Renal cortex interstitium (tissue), 15 donors: ENCODE measurements at places on chromosomes 1 and 21. TPM values are rescaled to one million over a fixed set of nuclear protein-coding genes. Genes with fewer than 3 reads are reported as not detected.

GRCh38 chr1:149936992-149937705 is 470 bp upstream of the MTMR11 start:
- no peak for DNase-seq

The ACKR1 gene
- 0.60 TPM for polyA plus RNA-seq

The VN1R5 gene
- polyA plus RNA-seq, result 0.09 TPM

DNA sequence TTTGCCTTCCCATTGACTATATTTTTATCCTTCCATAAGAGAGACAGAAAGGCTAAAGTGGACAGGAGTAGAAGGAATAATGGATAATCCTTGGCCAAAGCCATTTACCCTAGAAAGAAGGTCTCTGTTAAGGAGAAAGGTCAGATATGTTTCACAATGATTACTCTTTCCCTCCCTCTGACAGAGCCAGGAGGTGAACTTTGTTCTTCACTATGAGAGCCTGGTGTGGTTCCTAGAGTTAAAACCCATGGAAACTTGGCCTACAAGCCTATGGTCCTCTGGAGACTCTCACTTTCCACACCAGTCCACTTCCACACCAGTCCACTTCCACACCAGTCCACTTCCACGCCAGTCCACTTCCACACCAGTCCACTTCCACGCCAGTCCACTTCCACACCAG is 479.9 kb upstream of the ZP4 start:
- no peak for DNase-seq

The FAM72C gene
- polyA plus RNA-seq, result 2.9 TPM

- DNase-seq, result peak; percentile 50
These were observed 8.1 kb upstream of the C1orf216 start for GRCh38 chr1:35726450-35727433.

DNA sequence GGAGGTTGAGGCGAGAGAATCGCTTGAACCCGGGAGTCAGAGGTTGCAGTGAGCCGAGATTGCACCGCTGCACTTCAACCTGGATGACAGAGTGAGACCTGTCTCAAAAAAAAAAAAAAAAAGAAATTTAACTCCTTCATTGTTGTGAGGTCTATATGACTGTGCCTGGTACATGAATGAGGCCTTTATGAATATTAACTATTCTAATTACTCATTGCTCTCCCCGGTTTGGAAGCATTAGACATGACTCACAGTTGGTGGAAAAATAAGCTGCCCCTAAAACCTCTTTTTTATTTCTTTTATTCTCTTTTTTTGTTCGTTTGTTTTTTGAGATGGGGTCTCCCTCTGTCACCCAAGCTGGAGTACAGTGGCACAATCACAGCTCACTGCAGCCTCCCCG is 3.3 kb downstream of the NPPB start:
- DNase-seq, result no peak

DNA sequence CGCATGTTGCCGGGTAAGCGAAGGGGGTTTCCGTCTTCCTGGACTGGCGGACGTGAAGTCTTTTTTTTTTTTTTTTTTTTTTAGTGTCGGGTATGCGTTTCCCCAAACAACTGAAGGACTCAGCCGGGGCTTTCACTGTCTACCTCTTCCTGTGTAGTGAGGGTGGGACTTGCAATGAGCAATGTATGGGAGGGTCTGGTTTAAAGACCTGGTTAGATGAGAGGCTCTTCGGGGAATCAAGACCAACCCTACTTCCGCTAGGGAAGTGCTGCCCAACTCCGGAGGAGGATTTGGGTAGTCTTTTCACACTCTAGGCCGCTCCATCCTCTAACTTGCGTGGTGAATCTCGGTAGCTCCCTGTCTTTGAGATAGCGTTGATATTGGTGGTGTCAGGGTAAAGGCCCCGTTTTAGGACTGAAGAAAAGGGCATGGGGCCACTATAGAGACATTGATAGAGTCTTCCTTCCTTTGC is 754 bp downstream of the PRRC2C start:
- no peak for DNase-seq

- DNase-seq, result peak; percentile 52
These were observed 13.2 kb upstream of the MFN2 start for GRCh38 chr1:11967028-11967547.

The DONSON gene
- 38.4 TPM for polyA plus RNA-seq

- no peak for DNase-seq
These were observed 19.3 kb downstream of the TRIM11 start for GRCh38 chr1:228387321-228387720.

GRCh38 chr1:195574511-195574910 is 1033.7 kb downstream of the KCNT2 start:
- no peak for DNase-seq

DNA sequence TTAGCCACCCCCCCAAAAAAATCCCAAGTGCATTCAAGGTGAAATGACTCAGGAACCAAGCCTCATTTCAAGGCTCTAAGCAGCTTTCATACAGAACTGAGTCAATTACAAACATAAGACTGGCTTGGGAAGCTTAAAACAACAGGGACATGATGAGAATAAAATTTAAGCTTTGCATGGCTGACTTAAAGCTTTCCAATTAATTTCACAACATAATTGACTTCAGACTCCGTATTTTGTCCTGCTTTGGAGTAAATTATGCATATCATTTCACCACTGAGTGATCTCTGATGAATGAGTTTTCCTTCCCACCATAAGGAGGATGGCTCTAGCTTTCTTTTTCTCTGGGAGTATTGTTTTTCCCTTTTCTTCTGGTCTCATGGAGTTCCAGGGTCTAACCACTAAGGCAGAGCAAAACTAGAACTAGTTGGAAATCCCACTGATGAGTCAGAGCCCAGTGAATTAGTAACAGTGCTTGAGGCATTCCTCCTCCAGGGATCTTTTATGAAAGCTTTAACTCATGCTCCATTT is 72.8 kb downstream of the XCL2 start:
- no peak for DNase-seq

The FCRL5 gene
- polyA plus RNA-seq, result 0.23 TPM

The SELP gene
- polyA plus RNA-seq, result 4.1 TPM

The RPS6KC1 gene
- polyA plus RNA-seq, result 21.9 TPM

The PLXNA2 gene
- 16.1 TPM for polyA plus RNA-seq

The KCNE2 gene
- 0.82 TPM for polyA plus RNA-seq

DNA sequence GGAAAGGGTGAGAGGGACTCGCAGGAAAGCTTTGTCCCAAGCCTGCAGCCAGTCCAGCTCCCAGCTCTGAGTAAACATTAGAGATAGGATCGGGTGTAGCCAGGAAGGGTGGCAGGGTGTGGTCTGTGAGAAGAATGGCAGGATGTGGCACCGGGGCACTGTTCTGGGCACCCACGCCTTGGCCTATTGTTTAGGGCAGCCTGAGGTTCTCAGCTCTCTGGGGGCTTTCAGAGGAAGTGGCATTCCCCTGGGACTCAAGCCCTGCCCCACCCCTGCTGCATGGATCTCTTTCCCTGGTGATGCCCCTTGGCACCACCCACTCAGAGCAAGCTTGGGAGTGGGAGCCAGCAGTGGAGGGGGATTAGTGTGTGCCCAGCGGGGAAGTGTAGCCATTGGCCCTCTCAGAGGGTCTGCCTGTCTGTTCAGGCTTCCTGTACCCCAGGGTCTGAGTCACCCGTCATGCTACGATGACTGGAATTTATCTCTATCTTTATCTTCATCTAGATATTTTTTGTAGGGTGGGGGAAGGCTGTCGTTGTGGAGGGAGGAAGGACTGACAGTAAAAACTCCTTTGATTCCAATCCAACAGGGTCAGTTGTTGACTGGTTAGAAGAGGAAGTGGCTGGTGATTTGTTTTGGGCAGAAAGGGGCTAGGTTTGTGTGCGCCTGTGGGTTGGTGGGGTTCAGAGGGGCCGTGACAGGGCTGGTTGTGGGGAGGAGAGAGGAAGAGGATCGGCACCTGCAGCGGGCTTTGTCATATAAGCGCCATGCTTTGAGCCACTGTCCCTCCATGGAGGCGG is 31.6 kb downstream of the SOX13 start:
- no peak for DNase-seq

DNA sequence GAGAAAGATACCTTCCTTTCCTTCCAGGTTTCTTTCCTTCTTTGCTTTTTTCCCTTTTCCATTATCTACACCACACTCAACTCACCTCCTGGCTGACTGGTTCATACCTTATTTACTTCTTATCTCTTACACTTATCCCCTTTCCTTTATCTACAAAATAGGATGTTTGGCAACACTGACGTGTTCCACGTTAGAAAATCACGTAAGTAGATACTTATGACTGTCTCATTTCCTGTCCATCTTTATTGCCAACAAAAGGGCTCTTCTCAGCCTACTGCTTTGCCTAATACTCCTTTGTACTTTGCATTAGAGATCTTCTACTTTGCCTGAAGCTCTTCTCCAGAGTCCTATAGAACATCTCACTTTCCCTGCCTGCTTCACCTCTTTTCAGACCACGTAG is 25.1 kb downstream of the SYNJ1 start:
- no peak for DNase-seq

- no peak for DNase-seq
These were observed 28.2 kb downstream of the SLC30A10 start for GRCh38 chr1:219900201-219900600.

GRCh38 chr1:204439621-204440375 is 28.2 kb upstream of the PPP1R15B start:
- no peak for DNase-seq

- DNase-seq, result no peak
These were observed 5.3 kb upstream of the DPH5 start for GRCh38 chr1:101030881-101031280.

The PTPN14 gene
- polyA plus RNA-seq, result 43.5 TPM

DNA sequence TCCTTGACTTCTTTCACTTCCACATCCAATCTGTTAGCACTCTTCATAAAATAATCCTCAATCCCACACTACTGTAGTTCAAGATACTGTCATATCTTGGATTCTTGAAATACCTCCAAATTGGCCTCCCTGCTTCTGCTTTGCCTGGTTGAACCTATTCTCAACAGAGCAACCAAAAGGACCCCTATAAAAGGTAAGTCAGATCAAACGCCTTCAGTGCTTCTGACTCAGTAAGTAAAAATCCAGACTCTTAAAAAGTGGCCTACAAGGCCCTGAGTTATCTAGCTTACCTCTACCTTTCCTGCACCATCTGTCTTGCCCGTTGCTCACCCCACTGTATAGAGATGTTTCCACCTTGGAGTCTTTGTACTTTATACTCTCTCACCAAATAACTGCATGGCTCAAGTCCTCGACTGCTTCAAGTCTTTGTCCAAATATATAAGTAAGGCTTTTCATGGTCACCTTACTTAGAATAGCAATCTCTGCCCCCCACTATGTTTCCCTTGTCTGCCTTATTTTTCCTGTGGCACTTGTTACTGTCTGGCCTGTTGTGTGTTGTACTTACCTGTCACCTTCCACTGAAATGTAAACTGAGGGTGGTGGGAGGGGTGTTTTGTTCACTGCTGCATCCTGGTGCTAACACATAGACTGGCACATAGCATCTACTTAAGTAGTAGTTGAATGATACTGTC is 5.1 kb upstream of the PIGV start:
- no peak for DNase-seq

GRCh38 chr1:159092036-159092760 is 15.6 kb upstream of the AIM2 start:
- no peak for DNase-seq
